ENCODE measurements at places on chromosomes 12 and 14.

DNA sequence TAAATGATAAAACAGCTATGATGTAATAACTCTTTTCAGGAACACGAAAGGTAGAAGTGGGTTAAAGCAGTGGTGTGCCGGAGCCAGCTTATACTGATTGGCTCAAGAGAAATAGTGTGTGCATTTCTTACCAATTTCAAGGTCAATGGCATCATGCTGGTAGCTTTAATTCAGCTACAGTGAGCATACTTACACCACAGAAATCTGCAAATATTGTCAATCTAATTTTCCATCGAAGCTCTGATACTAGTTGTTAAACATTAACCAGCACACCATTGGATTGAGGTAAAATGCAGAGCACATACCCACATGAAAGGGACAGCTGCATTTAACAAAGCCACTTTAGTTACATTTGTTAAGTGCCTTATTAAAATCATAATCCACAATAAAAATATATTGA lies 225.7 kb downstream of the KCNC2 start:
- DNase-seq = no peak

DNA sequence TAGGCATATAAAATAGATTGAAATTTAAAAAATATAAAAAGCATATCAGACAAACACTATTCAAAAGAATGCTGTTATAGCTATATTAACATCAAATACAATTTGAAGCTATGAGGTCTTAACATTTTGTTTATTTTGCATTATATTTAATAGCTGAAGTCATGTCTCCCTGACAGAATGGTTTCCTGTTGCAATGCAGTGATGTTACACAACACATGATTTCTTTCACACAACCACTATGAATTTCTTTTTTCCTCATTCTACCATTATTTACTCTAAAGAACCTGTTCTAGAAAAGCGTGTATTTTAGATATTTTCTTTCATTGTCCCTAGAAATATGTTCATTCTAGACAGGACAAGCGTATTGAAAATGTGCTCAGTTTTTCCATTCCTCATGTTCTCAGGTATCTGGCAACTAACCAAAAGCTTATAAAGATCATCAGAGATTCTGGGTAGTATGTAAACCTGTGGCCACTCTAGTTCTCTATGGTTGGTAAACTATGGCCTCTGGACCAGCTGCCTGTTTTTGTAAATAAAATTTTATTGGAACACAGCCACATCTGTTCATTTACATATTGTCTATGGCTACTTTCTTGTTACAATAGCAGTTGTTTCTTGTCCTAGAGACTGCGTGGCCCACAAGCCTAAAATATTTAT lies 183.8 kb downstream of the FOXA1 start:
- DNase-seq = no peak

GRCh38 chr12:27970401-27971120 lies 2.0 kb downstream of the PTHLH start:
- DNase-seq = no peak

- DNase-seq = no peak
Observed at GRCh38 chr12:53289891-53290290, 5.5 kb upstream of the PFDN5 start.

GRCh38 chr12:122276242-122276641 lies 9.9 kb upstream of the VPS33A start:
- DNase-seq = no peak

DNA sequence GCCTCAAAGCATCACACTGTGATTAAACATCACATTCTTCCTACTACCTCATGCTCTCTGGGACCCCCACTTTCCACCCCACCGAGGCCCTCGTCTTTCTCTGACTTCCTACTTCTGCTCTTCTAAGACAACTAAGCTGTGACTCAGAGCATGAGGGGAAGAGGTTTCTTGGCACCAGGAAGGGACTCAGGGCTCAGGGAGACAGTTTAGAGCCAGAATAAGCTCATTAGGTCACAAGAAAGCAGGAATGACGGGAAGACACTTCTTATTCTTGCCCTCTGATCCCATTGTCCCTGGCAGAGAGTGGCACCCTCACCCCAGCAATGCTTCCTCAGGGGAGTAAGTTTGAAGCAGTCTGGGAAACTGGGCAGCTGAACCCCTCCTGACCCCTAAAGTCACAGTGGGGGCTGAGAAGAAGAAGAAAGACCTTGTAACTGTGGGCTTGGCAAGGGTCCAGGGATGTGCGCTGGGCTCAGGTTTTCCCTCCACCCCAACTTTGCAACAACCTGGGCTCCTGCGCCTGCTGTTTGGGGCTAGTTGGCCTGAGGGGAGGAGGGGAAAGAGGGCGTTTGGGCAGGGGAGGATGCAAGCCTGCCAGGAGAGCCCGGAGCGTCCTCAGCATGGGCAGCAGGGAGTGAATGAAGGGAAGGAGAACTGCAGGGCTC lies 64.6 kb upstream of the ACTN1 start:
- no peak for DNase-seq

GRCh38 chr12:76927170-76927784 lies 48.5 kb upstream of the CSRP2 start:
- DNase-seq = no peak

DNA sequence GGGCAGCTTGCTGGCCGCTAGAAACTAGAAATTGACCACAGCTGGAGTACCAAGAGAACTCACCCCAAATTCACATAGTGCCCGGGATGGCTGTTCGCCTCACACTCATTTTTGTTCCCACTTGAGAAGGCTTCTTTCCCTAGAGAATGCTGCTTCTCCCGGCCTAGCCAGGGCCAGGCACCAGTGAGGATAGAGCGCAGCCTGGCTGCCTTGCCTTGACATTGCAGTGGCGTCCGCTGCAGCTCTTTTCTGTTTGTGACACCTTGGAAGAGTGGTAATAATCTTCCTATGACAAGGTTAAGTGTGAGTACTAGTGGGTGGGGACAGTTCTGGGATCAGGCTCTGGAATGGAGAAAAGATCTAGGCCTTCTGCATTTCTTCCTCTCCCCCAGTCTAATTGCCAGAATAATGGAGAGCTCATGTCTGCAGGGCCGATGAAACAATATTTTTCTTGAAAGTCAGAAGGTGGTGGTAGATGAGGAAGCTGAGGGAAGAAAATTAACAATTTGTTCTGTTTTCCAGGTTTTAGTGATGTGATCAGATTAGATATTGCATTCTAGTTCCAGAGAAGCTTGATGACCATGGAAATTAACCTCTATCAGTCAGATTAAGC lies 3.7 kb downstream of the TMEM253 start:
- no peak for DNase-seq

DNA sequence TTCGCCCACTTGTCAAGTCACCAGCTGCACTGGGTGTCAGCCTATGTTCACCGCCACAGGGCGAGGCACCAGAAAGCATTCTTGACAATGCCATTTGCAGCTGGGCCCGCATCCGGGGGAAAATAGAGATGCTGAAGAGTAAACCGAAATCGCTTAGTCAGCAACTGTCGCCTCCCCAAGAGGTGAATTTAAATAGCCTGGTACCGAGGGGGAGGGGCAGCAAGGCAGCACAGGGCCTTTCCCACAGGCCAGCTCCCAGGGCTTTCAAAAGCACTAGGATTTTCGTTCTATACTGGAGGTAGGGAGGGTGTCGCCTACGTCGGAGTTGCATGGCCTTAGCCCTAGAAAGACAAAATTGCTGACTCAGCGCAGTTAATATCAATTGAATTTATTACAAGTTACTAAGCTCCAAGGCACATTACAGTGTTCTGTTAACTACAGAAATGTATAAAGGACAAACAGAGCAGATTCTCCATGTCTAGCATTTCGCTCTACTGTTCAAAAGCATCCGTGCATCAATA lies 4.3 kb downstream of the IRF2BPL start:
- DNase-seq = no peak

DNA sequence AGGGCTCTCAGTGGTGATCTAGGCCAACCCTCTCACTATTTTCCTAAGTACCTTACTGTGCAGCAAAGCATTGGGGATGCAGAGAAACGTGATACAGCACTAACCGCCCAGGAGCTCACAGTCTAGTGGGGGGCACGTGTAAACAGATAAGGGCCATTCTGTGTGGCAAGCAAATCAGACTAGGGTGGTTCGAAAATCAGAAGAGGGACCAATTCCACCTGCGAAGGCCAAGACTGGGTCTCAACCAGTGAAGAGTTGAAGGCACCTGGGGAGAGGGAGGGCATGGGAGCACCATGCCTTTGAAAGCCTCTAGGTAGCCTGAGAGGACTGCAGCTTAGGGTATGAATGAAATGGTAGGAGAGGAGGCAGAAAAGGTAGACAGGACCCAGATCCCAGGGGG lies 2.2 kb downstream of the PITPNM2 start:
- no peak for DNase-seq

DNA sequence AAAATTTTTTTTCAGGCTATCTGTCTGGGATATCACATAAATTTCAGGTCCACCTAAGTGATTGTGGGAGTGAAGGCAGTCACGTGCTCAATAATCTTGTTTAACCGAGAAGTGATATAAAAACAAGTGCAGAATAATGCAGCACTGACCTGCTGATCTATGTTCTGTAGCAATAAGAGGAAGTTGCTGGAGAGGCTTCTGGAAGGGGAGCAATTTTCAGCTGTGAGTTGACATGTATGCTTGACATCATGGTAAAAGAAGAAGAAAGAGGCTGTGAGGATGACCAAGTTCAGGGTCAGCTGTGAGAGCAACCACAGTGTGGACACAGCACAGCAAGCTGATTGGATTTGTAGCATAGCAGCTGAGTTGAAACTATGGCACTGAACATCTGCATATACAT lies 172.0 kb upstream of the PELI2 start:
- DNase-seq = no peak

GRCh38 chr12:48009471-48009870 lies 5.2 kb upstream of the COL2A1 start:
- DNase-seq = no peak

DNA sequence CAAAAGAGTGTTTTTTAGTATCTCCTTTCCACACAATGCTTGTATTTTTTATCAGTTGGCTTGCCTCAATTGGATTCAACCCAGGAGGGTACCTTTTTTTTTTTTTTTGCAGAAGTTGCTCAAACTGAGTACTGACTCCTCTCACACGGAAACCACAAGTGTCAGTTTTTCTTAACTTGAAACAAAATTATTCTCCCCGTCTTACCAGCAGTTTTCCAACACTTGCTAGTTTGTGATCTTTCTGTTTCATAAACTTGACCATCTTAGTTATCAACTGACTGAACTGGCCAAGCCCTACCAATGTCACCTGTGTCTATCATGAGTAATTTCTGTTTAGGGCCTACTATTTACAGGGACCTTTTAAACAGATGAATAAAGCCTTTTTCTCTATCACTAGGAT lies 34.1 kb upstream of the ITPR2 start:
- no peak for DNase-seq

- DNase-seq = no peak
Observed at GRCh38 chr12:62542814-62543213, 76.2 kb downstream of the MON2 start.

GRCh38 chr14:35301735-35302528 lies 9.8 kb downstream of the PSMA6 start:
- DNase-seq = no peak

DNA sequence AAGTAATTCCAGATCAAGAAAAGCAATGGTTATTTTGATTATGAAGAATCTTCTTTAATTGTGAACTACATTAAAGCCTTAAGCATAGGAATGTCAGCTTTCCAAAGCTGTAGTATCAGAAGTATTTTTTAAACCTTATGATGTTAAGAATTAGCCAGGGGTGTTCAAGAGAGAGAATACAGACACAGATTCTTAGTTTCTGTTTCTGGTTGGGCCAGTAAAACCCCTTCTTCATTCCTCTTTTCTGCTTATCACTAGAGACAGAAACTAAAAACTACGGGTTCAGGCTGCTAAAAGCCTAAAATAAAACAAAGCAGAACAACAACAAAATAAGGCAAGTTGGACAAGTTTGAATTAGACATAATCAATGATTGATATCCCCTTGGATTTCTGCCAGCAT lies 38.2 kb downstream of the IFT43 start:
- DNase-seq = no peak

- DNase-seq = no peak
Observed at GRCh38 chr14:48703728-48704467, 882.3 kb downstream of the RPS29 start.

DNA sequence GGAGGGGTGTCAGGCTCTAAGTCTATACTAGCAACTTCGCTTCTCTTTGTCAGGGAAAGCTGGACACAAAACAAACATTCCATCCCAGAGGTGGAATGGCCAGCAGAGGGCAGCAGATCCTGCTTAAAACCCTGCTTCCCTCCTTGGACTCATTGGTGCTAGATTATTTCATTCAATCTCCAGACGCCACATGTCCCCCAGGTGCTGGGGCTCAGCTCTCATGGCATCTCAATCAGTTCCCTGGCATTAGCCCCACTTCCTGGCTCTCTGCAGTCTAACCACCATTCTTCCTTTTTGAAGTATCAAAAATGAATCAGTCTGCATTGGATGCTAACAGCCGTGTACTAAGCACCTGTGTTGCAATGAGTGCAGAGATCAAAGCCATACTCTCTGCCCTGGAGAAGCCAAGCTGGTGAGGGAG lies 8.1 kb upstream of the PPP1R1A start:
- no peak for DNase-seq

DNA sequence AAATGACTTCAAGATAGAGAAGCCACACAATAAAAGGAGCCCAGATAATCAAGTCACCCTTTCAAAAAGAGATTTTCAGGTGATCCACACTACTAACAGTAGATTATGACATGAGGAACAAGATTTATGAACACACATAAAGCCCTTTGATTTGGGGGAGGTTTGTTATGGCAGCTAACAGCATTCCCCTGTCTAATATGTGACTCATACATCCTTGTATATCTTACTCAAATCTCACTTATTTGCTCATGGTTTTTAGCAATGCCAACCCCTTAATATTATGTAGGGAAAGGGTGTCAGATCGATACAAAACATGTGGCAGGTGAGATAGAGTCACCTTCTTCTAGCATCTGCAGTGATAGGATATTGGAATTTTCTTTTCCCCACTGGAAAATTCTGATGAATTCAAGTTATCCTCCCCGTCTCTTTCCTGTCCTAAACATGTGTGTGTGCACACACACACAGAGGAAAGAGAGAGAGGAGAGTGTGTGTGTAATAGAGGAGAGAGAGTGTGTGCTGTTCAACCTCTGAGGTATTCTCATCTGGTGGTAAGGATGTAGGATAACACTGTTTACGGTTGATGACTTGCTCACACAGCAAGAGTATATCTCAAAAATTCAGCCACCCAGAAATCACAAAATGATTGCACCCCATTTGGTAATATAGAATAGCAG lies 319.9 kb downstream of the KCNC2 start:
- DNase-seq = no peak

GRCh38 chr12:24307153-24307552 lies 357.7 kb upstream of the SOX5 start:
- DNase-seq = no peak

- no peak for DNase-seq
Observed at GRCh38 chr12:47088021-47088944, 8.5 kb upstream of the AMIGO2 start.

- no peak for DNase-seq
Observed at GRCh38 chr12:8909752-8910151, 4.6 kb upstream of the PHC1 start.

DNA sequence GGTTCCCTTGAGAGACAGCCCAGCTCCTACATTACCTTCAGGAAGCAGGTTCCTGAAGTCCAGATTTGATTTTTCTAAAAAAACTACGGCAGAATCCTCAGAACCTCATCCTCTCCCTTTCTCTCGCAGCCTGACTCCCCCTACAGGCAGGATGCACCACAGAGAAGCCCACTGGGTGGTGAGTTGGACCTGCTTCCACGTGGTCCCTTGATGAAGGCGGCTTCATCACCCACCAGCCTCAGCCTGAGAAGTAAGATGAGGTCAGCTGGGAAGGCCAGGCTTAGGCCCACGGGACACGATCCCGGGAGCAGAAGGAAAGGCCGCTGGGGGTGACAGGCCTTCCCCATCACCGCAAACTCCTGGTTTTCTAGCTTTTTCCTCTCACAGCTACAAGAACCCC lies 83.0 kb downstream of the ACTN1 start:
- no peak for DNase-seq

- no peak for DNase-seq
Observed at GRCh38 chr14:51921026-51921425, 60.6 kb downstream of the GNG2 start.

Data from cortex of kidney (tissue), 1 donor.